ENCODE measurements at places on chromosomes 6 and 20.

DNA sequence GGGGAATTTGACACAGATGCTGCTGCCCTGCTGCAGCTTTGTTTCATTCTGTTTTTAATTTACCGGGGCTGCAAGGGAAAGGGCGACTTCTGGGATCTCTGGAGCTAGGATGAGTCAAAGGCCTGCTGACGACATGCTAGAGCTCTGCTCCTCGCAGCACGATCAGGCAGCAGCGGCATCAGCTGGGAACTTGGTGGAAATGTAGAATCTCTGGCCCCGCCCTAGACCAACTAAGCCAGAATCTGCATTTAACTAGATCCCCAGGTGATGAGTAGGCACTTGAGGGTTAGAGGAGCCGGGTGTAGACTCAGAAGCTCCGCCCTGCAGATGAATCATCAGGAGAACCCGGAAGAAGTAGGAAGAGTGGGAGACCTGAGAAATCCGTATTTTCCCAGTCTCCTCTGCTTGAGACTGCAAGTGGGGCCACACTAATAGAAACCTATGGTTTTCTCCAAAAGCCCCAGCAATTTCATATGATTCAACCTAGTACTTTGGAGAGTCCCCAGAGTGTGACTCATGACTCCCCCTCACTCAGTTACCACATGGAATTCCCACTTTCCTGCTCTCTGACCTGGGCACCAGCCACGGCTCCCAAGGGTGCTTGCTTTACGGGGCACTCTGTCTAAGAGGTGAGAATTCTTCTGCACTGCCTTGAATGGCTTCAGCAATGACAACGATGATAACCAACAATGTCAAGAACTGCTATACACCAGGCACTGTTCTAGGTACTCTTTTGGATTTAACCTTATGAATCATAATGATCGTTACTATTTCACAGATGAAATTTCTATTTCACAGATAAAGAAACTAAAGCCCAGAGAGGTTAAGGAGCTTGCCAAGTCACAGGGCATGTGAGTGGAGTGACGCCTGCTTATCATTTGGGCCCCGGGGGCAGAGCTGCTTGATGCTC, 18.1 kb downstream of the TUBB2B start:
- DNase-seq = peak; percentile 64

DNA sequence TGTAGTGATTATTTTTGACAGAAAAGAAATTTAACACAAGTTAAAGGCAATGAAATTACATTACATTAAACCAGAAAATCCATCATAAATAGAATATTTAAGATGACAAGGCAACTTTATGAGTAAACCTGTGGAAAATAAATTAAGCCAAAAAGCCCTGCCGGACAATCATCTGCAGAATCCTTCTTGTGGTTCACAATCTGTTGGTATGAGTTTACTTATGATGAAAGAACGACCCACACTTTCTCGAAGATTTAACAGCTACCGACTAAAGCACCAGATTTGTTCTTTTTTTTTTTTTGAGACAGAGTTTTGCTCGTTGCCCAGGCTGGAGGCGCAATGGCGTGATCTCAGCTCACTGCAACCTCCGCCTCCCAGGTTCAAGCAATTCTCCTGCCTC, 21.4 kb downstream of the HDAC2 start:
- DNase-seq = no peak

DNA sequence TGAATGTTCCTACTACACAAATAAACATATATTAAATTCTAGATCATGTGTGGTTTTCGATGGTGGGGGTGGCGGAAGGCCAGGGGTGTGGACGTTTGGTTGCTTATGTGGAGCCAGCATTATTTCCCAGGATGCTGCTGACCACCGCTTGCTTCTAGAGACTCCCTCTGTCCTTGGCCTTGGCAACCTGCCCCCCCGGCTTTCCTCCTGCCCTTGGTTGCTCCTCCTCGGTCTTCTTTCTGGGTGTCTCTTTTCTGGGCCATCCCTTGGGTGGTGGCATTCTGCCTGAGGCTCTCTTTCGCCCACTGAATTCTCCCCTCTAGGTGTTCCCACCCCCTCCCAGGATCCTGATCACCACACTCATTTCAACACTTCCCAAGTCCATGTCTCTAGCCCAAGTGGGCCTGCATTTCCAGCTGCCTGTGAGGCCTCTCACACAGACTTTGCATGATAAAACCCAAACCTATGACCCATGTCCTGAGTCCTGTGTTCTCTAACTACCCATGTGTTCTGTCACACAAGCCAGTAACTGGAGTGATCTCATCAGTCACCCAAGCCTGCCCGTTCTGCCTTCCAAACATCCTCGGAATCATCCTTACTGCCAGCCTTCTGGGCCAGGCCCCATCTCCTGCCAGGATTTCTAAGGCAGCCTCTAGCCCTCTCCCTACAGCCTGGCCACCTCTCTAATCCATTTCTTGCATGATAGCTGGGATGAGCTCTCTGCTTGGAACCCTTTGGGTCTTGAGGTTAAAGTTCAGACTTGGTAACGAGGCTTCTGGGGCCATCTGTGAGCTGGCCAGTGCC, 71.2 kb downstream of the CDS2 start:
- no peak for DNase-seq

- no peak for DNase-seq
Measured at GRCh38 chr20:38723848-38724625, at the start of gene SLC32A1. Gene SLC32A1 (plus strand): TSS chr20:38724486. CDS start chr20:38724725, 239 bp downstream.

DNA sequence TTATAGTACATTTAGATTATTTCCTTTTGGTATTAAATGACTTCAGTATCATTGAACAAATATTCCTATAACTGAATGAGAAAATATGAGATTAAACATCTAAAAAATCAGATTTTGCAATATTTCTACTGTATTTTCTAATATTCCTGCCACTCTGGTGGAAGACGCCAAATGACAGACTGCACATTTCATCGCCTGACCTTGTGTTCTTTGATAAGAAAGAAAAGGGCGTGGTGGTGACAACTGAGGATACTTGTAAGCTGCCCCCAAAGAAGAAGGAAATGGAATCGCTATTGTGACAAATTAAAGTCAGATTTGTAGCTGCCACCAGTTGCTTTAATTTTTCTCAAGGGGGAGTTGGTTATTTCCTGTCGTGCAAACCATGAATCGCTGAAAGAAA, 131.3 kb downstream of the MTFR2 start:
- DNase-seq = no peak
